CD8-positive, alpha-beta memory T cell (primary cell): ENCODE measurements at places on chromosomes 16 and 17. TPM values are rescaled to one million over a fixed set of nuclear protein-coding genes. Genes with fewer than 3 reads are reported as not detected.

GRCh38 chr17:83160443-83161297 lies 81.3 kb downstream of the METRNL start:
- no peaks in the 10 kb centered on the region for H3K36me3 ChIP-seq
- no peaks in the 10 kb centered on the region for H3K4me1 ChIP-seq
- H3K27ac ChIP-seq, result no peak overlapping the region

DNA sequence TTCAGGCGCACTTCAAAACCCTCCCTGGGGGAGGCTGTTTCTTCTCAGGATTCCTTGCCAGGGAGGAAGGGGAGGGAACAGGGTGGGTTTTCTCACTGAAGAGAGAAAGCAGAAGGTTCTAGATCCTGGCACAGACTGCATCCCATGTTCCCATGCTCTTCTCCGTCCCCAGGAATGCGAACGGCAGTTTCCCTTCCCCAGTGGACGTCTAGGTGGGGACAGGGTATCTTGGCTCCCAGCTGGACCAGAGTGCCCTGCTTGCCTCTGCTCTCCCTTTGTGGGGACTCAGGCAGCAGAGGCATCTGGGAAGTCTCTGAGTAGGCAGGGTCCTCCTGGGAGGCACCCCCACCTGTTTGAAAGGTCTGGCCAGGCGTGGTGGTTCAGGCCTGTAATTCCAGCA lies 3.0 kb upstream of the TCF25 start:
- peaks cover 9% of the 10 kb centered on the region for H3K36me3 ChIP-seq
- H3K4me1 ChIP-seq, result peaks cover 21% of the 10 kb centered on the region
- no peak overlapping the region for H3K27ac ChIP-seq
- no peaks in the 10 kb centered on the region for H3K27me3 ChIP-seq
- no peak overlapping the region for H3K4me3 ChIP-seq

DNA sequence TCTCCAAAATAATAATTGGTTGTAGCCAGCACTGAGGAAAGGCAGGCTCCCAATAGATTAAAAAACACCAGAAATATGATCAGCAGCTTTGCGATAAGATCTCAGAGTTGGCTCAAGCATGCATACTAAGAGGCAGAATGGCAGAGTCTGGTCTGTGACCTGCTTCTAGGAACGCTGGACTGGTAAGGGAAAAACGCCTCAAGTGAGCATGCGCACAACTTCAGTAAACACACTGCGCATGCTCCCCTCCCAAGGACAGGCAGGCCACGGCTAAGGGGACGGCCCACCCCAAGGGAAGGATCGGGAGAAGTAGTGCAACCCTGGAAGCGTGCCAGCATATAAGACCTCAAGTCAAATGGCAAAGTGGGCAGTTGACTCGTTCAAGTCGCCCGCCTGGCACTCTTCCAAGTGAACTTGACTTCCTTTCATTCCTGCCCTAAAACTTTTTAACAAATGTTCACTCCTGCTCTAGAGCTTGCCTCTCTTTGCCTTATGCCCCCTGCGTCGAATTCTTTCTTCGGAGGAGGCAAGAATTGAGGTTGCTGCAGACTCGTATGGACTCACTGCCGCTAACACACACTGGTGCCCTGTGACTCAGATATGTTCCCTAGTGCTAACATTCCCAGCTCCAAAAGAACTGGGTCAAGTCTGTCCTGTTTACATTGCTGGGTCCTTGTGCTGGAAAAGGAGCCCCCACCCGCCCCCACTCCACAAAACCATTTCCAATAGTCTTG lies 22.4 kb upstream of the PRM1 start:
- no peaks in the 10 kb centered on the region for H3K4me1 ChIP-seq
- no peaks in the 10 kb centered on the region for H3K36me3 ChIP-seq
- DNase-seq, result no peak
- H3K4me3 ChIP-seq, result no peak overlapping the region
- no peak overlapping the region for H3K27ac ChIP-seq

DNA sequence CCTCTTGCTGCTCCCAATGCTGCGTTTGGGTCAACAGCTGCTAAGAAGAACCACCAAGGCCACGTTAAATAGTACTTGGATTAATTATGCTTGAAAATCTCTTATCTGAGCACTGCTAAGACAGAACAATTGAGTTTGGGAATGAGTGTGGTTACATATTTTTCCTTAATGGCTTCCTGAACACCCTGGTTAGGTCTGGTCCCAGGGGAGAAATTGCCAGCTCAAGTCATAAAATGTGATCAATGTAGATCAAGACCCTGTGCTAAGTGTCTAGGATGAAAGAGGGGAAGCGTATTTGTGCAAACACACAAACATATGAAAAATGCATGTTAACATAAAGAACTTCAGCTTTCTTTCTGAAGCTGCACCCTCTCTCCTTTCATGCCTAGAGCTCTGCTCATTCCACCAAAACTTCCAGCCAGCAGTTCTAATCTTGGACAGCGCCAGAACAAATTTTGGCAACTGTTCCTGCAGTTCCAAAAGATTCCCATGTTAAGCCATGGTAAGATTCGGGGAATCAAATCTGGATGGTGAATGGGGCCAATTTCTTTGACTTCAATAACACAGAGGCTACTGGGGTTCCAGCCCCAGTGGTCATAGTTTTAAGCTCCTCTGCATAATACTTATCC lies 72.0 kb downstream of the ZFHX3 start:
- H3K27ac ChIP-seq, result no peak overlapping the region
- no peaks in the 10 kb centered on the region for H3K36me3 ChIP-seq
- no peak overlapping the region for H3K4me3 ChIP-seq

DNA sequence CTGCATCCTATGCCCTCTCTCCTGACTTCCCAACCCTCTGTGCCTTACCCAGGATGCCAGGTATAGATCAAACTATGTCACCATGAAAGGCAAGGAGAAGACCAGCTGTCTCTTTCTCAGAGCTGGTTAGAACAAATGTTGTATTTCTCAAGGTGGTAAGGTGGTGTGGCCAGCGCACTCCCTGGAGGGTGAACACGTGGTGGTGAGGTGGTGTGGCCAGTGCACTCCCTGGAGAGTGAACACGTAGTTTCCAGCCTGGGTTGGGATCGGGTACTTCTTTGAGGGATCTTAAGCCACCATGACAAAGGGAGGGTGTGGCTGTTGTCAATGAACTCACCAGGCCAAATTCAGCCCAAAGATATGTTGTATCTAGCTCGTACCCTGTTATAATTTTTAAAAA lies 26.8 kb downstream of the KATNIP start:
- no peak overlapping the region for H3K4me3 ChIP-seq
- no peaks in the 10 kb centered on the region for H3K36me3 ChIP-seq
- no peak for DNase-seq
- H3K27ac ChIP-seq, result no peak overlapping the region

The FAM234A gene
- total RNA-seq, result 26.1 TPM

The KRT39 gene
- not detected for total RNA-seq
